ENCODE measurements at places on chromosomes 2 and 18.

GRCh38 chr18:51654488-51655326 lies 457.2 kb upstream of the MEX3C start:
- no peak for DNase-seq

DNA sequence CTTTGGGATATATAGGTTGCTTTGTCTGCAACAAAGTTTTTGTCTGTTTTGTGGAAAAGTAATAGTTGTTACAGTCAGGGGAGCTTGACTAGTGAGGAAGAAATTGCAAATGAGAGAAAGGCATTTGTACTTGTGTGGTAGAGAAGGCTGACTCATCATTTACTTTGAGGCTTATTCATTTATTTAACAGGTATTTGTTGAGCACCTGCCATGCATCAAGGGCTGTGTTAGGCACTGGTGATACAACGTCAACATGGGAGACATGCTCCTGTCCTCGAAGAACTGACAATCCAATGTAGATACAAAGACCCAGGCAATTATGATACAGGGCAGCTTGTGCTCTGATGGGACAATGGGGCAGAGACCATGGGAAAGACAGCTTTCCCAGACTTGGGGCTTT lies 79.5 kb downstream of the UPP2 start:
- DNase-seq, result no peak

DNA sequence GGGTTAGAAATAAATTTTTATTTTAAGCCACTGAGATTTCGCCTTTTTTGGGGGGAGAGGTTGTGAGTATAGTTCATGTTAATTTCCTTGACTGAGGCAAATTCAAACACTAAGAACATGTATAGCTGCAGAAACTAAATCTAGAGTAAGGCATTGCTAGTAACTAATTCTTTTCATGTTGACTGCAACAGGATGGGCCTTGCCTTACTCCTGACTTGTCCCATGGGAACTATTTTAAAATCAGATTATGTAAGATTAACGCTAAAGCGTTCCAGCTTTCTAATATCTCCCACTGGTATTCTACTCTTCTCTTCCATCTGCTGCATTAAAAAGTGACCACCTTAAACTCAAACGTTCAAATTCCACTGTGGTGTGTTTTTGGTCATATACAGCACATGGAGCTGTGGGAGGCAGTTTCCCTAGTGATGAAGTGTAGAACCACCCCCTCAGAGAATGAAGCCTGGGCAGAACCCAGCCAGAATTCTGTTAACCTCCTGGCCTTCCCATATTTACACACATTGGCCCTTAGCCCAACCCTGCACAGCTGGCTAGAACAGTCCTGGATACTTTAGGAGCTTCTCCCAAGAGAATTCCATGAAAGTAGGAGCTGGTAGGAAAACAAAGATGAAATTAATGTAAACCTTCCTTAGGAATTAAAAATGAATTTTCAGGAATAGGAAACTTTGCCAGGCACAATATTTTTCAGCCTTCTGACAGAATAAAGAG lies 687.8 kb downstream of the SLC4A3 start:
- peak; percentile 16 for DNase-seq

GRCh38 chr2:134758633-134759032 lies 39.8 kb upstream of the TMEM163 start:
- no peak for DNase-seq

- no peak for DNase-seq
Observed at GRCh38 chr2:20371323-20372025, 20.8 kb upstream of the PUM2 start.

- DNase-seq, result no peak
Observed at GRCh38 chr2:14907014-14907612, 274.6 kb downstream of the LRATD1 start.

DNA sequence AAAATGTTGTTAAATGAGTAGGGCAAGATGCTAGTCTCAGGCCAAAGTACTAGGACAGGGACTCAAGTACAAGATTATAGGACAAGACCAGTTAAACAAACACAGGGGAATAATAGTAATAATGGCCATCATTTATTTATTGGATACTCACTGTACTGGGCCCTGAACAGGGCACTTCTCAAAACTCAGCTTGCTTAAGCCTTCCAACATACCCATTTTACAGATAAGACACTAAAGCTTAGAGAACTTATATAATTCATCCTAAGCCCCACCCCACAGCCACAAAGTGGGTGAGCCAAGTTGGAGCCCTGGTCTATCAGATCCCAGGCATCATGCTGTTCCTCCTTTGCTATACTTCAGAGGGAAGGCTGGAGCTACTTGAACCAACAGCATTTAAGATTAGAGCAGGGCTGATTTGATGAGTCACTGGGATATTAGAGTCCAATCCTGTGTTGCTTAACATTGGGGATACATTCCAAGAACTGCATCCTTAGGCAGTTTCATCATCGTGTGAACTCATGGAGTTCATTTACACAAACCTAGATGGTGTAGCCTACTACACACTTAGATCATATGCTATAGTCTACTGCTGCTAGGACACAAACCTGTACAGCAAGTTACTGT lies 153.6 kb downstream of the MTCL1 start:
- no peak for DNase-seq

DNA sequence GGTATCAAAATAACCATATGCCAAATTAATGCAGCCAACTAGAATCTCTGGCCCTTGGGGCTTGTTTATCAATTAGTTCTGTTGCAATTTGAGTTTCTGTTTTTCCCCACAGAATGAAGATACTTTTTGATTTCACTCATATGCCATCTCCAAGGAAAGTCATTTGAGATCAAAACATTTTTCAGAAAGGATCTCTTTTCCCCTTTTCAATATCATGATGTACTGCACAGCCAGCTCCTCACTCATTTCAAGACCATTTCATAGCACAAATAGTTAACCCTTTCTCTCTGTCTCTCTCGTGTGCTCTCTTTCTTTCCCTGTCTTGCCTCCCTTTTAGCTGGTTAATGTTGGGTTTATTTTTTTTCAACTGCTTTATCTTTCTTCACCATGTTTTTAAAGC lies 387.3 kb downstream of the STK39 start:
- no peak for DNase-seq

DNA sequence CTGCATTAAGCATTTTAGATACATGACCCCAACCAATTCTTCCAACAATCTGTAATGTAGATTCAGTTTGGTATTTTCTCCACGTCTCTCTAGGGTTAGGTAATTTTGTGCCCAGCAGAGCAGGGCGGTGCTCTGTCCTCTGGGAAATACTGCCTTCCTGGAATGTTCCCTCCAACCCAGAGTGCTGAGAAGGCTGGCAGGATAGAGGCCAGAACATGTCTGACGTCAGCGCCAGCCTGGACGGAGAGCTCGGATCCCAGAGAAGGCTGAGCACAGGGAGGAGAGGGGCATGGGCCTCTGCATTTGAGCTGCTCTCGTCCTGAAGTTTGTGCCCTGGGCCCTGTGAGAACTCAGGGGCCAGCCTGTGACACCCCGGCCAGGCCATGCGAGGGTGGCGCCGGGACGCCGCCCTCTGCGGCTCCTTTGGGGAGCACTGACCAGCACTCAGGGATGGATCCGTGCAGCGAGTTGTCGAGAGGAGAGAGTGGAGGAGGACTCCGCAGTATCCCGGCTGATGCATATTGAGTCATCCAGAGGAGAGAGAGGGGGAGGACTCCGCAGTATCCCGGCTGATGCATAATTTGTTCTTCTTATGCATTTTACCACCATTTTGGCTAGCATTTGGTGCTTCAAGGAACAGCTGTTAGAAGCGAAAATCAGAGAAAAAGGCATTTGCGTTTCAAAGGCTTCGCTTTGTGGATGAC lies 80.0 kb upstream of the PXDN start:
- no peak for DNase-seq

Measured in right lung (tissue), 10 donors.